ENCODE measurements at places on chromosomes 5 and 9. TPM values are rescaled to one million over a fixed set of nuclear protein-coding genes. Genes with fewer than 3 reads are reported as not detected.

ZBED3 gene
- total RNA-seq: 6.3 TPM

PHF24 gene
- not detected for total RNA-seq

TAF11L10 gene
- total RNA-seq: not detected

PCDHGA8 gene
- total RNA-seq: 3.8 TPM

PBX3 gene
- total RNA-seq: 71.7 TPM

Measured in mucosa of descending colon (tissue), 3 donors.